ENCODE measurements at places on chromosomes 1 and 21.

DNA sequence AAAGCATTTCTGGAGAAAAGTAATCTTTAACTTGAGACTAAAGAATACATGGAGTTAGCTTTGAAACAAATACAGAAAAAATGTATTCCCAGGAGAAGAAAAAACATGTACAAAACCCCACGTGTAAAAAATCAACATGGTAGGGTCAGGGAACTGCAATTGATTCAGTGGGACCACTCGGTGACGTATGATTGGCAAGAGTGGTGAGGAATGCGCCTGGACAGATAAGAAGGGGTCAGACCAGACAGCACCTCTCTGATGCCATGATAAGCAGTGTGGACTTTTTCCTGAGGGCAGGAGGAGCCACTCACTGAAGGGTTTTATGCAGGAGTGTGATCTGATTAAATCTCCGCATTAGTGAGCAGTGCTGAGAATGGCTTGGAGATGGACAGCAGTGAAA is 142.5 kb downstream of the DAB1 start:
- no peak for DNase-seq

DNA sequence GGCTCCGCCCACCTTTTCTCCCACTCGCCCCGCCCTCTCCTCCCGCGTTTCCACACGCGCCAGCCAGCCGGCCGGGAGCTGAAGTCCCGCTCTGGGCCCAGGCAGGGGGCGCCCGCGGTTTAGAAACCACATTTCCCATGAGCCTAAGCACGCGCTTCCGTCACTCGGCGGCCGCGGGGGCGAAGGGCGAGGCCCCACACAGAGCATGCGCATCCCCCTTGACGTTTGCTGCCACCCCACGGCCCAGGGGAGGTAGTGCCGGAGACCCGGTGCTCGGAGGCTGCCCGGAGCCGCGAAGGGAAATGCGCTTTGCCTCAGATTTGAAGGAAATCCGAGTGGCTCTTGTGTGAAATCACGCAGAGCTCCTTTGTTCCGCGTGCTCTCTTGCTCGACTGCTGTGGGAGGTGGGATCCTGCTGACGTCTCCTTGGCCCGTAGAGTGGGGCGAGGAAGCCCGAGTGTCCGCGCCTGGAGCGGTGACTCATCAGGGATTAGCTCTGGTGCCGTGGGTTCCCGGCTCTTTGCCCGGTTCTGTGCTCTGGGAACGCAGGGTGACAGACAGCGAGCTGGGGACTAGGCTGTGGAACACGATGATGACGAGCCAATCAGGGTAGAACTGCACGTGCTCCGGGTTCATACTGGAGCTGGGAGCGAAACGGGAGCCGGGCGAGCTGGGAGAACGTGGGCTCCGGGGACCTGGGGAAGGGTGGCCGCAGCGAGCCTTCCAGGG is 406 bp upstream of the B3GALNT2 start:
- peak; percentile 100 for DNase-seq

- DNase-seq = no peak
These were observed 6.3 kb upstream of the SYNJ1 start for GRCh38 chr21:32733990-32734613.

DNA sequence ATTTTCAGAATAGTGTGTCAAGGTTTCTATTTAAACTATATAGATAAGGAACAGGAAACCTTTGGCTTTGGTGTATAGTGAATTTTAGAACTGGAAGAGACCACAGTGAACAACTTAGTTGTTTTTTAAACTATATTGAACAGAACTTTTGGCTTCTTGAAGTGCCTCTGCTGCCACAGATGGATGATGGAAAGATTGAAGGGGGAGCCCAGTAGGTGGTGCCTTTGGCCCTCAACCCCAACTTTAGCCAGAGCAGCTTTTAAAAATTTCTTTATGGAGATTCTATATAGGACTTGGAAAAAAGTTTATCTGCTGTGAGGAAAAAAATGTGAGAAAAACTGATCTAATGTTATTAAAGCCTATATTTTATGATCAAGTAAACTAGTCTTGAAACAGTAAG is 50.2 kb downstream of the SWT1 start:
- no peak for DNase-seq

DNA sequence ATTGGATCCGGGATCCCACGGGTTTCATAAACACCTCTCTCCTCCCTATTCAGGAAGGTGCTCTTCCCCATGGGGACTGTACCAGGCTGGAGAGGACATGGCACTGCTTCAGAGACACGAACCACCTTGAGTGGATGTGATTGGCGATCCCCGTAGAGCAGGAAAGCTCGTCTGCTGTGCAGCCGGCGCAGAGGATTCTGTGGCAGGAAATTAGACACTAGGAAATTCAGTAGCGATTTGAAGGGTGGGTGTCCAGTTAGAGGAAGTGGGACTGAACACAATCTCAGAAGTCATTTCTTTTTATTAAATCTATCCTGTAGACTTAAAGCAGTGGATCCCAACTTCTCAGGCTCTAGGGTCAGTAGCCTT is 767 bp downstream of the PDIK1L start:
- peak; percentile 82 for DNase-seq

- DNase-seq = no peak
These were observed 40.4 kb upstream of the ZBTB18 start for GRCh38 chr1:244010703-244011123.

DNA sequence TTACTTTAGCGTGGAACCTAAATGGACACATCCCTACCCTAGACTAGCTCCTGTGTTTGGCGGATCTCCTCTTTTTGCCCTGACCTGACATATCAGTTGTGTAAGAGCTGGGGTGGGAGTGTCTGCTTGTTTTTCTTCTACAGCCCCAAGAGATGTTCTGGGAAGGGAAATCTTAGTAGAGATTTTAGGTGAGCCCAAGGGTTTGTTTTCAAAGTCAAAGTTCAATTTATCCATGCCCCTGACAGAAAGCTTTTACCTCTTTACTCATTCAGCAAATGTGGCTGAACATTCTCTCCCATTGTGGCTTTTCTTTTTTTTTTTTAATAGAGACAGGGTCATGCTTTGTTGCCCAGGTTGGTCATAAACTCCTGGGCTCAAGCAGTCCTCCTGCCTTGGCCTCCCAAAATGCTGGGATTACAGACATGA is 7.3 kb upstream of the TARS2 start:
- no peak for DNase-seq

GRCh38 chr1:206507284-206508129 is at the start of gene RASSF5:
Gene RASSF5, plus strand, starts transcription at chr1:206507531. Its CDS starts 72 bp downstream, at chr1:206507603.
- DNase-seq = peak; percentile 60

DNA sequence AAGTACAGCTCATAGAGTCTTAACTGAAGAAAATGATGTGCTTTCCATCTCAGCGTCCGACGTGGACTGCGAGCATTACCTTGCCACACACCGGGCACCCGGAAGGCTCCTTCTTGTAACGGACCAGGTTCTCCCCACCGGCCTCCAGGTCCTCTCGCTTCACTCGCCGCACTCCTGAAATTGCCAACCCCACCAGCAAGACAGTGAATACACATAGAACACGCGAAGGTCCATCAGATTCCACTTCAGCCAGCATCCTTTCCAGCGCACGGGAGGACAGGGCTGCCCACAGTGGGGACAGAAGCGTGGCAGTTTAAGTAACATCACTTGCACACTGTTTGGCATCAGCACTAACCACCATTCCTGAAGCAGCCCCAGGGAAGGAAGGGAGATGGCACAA is 53.3 kb downstream of the PRDM15 start:
- no peak for DNase-seq

GRCh38 chr1:5595531-5596170 is 396.6 kb downstream of the NPHP4 start:
- no peak for DNase-seq

GRCh38 chr1:172270605-172271004 is 149.9 kb upstream of the C1orf105 start:
- no peak for DNase-seq

GRCh38 chr1:198151688-198152087 is 5.1 kb upstream of the NEK7 start:
- peak; percentile 23 for DNase-seq

GRCh38 chr1:244675167-244675566 is 22.2 kb downstream of the DESI2 start:
- DNase-seq = no peak

DNA sequence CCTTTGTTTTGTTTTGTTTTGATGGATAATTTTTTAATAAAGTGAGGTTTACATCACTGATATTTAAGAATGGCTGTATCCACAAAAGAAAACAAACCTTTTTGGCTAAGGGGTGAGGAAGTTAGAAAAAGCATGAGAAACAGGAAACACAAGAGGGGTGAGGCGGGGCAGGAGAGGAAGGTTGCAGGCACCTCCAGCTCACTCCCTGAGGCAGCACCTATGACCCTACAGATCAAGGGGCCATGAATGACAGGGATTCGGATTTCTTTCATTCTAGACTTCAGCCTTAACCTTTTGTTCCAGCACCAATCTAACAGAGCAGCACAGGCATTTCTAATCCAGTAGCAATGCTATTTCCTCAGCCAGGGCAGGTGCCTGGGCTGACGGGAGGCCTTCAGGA is 4.4 kb downstream of the CLCA4 start:
- no peak for DNase-seq

- no peak for DNase-seq
These were observed 303.6 kb downstream of the PRDM2 start for GRCh38 chr1:14003552-14003951.

GRCh38 chr1:204623365-204623893 is 62.1 kb downstream of the LRRN2 start:
- no peak for DNase-seq

DNA sequence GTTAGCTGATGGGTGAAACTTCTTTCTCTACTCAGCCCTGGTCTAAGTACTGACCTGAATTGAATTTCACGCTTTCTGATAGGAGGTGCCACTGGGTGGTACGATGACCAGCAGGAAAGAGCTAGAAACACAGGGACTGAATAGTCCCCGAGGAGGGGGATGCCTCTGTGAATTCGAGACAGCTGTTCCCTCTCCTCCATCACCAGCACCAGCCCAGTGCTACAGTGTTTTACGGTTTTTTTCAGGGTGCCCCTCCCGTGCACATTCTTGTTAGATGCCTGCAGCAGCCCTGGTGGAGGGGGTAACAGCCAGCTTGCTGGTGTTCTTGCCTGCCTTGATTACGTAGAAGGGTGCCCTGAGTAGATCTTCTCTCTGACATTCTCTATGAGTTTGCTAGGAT is 7.1 kb downstream of the HUNK start:
- no peak for DNase-seq

- DNase-seq = no peak
These were observed 397.2 kb downstream of the NEGR1 start for GRCh38 chr1:71885171-71885570.

DNA sequence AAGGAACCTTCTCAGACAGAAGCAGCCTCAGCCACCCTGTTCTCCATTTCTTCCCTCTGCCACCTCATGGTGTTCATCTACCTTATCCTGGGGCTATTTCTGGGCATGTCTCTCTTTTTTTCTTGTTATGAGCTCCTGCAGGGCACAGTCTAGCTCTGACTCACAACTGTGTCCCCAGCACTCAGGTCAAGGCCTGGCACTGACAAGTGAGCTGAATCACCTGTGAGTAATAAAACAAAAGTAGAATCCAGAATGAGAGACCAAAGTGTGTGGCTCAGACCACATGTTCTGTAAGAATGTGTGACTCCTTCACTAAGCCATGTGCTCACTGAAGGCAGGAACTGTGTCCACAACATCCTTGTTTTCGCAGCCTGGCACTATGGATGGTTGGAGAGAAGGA is 23.2 kb downstream of the C1orf94 start:
- DNase-seq = no peak

- DNase-seq = peak; percentile 30
These were observed 1.3 kb upstream of the CTRC start for GRCh38 chr1:15436881-15437442.

- DNase-seq = no peak
These were observed 515.1 kb downstream of the OMA1 start for GRCh38 chr1:58031416-58031815.

DNA sequence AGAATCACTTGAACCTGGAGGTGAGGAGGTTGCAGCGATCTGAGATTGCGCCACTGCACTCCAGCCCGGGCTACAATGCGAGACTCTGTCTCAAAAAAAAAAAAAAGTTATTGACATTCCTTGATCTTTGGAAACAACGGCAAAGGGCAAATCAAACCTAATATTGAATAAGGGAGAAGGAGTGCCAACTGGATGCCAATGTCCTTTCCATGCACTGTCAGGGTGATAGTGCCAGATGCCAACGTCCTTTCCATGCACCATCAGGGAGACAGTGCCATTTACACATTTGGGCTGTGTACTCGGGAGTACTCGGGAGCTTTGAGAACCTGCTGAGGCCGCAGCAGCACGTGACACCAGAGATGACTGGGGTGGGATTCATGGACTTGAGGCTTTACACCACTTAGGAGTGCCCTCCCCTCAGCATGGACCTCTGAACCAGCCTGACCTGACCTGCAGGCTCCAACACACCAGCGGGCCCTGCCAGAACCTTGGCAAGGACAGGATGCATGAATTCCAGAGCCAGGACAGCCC is 34.5 kb upstream of the SOD1 start:
- no peak for DNase-seq

DNA sequence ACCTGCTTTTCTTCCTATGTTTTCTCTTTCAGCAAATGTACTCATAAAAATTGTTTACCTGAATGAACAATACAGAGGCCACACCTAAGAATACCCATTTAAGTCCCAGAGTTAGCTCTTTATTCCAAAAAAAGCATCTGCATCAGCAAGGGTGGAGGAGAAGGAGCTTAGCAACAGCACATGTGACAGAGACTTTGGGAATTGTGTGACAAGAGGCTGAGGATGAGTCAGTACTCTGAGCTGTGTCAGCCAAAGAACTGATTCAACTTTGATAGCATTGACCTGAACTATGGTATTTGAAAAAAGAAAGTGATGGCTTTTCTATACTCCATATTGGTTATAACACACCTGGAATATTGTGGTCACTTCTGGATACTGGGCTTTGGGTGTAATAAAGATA is 162.7 kb downstream of the ZNF648 start:
- no peak for DNase-seq

- no peak for DNase-seq
These were observed 15.4 kb downstream of the CCDC17 start for GRCh38 chr1:45608175-45609156.

DNA sequence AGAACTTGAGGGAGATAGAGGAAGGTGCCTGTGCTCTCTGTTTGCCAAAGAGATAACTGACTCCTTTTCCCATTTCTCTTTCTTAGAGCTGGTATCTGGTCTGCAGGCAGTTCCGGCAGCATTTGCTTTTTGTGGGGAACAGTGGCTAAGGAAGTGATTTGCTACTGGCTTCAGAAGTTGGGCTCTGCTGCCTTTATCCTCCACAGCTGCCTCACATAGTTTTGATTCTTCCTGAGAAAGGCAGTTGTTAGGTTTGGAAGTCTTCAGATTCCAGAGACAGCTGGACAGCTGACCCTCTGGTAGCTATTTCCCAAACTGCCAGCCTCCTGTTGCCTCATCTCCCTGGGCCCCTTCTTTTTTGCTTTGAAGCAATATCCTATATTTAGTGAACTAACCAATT is 62.6 kb upstream of the MACF1 start:
- DNase-seq = no peak

DNA sequence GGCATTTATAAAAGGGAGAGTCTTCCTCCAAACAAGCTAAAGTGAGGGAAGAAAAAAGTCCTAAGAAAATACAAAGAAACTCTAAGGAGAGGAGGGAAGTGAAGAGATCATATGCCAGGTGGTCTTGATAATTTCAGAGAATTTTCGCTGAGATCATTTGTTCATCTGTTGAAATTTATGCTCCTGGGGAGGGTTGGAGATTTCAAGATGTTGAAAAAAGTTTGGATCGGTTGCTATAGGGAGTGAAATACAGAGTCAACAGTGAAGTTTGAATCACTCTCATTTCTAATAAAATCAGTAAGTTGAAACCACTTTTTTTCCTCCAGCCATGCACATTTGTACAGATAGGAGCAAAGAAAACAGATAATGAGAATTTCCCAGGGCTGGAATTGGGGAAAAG is 299.1 kb upstream of the ADAMTS5 start:
- no peak for DNase-seq

- DNase-seq = no peak
These were observed 46.2 kb upstream of the IVNS1ABP start for GRCh38 chr1:185363205-185363604.

GRCh38 chr1:116870300-116870699 is 39.4 kb upstream of the PTGFRN start:
- DNase-seq = no peak
